ENCODE measurements at places on chromosomes 5 and 9.

DNA sequence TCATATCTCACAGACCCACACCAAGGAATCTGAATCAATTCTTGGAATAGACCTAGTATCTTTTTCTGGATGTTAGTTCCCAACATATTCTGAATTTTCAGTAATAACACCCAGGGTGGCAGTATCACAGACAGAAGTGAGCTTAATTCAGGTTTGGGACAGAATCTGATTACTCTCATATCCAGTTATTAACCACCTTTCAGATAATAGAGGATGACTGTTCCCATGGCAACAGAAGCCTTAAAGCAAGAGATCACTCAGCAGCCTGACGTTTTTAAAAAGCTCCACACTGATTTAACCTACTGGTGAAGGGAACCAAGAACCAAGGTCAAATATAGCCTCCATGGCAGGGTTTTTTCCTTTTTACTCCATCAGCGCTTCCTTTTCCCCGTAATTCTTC, 68.4 kb downstream of the ACTBL2 start:
- DNase-seq, result no peak

GRCh38 chr5:32346869-32347268, 34.1 kb upstream of the MTMR12 start:
- no peak for DNase-seq

GRCh38 chr9:72627147-72627546, 105.7 kb downstream of the TMC1 start:
- no peak for DNase-seq

- no peak for DNase-seq
These were observed 115.3 kb upstream of the CDKN2B start for GRCh38 chr9:22124263-22125011.

DNA sequence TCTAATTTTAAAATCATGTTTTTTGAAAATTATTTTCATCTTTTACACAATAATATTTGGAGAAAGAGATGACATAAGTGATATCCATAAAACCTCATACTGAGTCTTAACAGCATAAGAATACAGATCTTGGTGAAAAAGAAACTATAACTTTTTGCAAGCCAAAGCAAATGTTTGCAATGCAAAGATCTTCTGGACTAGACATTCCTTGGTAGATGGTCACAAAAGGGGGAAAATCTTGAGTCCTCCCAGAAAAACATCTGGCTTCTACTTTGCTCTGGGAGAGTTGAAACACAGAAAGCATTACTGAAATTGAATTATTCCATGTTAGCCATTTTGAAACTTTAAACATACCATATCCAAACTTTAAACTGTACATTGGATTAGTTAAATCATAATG, 308.2 kb downstream of the ANXA1 start:
- no peak for DNase-seq

GRCh38 chr5:111928511-111928910, 171.5 kb upstream of the NREP start:
- DNase-seq, result no peak

DNA sequence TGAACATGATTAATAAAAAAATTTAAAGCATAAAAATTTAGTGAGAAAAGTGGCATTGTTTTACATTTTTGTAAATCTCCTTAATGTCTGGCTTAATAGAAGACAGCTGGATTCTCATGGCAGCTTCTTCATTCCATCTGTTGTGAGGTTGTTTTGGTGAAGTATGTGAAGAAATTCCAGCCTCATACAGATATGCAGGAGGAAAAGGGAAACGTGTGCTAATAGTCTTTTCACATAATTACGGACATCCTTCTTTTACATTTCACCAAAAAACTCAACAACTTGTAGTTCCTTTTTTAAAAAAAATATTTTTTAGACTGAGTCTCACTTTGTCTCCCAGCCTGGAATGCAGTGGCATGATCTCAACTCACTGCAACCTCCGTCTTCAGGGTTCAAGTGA, 46.9 kb downstream of the HACD4 start:
- DNase-seq, result no peak

GRCh38 chr5:91144491-91145332, 238.4 kb downstream of the ARRDC3 start:
- no peak for DNase-seq

GRCh38 chr9:1522219-1522767, 472.1 kb downstream of the DMRT2 start:
- no peak for DNase-seq
